CD8-positive, alpha-beta memory T cell (primary cell): ENCODE measurements at places on chromosomes 1 and 21. TPM values are rescaled to one million over a fixed set of nuclear protein-coding genes. Genes with fewer than 3 reads are reported as not detected.

CDC7 gene
- polyA plus RNA-seq: 3.3 TPM

GRCh38 chr1:98110674-98111073, 189.8 kb upstream of the DPYD start:
- no peak for DNase-seq

DNA sequence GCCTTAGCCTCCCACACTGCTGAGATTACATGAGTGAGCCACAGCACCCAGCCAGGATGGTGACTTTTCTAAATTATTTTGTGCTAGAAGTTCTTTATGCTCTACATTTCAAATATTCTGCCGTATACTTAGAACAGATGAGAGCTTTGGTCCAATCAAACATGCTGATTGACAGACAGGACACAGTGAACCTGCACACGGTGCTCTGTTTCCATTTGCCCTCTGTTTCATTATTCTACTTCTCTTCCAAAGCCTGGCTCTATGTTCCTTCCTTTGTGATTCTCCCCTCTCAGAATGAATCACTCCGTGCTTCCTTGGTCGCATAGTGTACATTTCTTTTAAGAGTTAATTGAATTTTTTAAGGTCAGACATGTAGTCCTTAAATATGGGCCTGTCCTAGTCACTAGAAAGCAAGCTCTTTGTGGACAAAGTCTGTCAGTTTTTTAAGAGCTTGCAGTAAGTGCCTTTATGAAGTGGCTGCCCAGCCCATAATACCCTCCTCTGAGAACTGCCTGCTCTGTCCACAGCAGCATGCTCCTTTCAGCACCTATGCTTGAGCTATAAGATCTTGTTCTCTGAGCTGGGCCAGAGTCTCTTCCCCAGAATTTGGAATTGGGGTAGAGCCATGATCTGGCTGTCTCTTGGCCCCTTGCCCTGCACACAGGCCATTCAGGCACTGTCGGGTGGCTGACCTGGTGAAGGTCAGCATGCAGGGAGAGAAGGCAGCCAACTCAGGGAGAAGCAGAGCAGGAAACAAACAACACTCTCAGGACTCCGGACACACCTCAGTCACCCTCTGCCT, 66.8 kb upstream of the SLC44A3 start:
- no peak for DNase-seq

OR2L5 gene
- polyA plus RNA-seq: not detected

- DNase-seq: no peak
Measured at GRCh38 chr1:237713916-237714315, 176.8 kb downstream of the ZP4 start.
